ENCODE measurements at places on chromosomes 16 and 17. TPM values are rescaled to one million over a fixed set of nuclear protein-coding genes. Genes with fewer than 3 reads are reported as not detected.

Gene TNFRSF13B
- not detected for total RNA-seq

DNA sequence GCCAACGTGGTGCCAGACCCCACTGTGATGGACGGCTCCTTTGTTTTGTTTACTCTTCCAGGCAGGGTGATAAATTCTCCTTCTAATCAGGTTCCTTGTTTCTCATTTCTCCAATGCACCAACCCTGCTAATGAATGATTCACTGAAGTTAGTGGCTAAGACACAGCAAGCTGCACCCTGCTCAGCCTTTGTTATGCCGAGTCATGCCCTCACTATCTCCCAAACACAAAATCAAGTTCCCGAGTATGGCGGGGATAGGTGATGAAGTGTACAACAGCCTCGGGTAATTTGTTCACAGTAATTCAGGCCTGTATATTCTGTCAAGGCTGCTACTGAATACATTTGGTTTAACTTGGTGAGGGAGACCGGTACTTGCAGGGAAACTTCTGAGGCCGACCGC lies 83.8 kb upstream of the HS3ST4 start:
- DNase-seq, result no peak

DNA sequence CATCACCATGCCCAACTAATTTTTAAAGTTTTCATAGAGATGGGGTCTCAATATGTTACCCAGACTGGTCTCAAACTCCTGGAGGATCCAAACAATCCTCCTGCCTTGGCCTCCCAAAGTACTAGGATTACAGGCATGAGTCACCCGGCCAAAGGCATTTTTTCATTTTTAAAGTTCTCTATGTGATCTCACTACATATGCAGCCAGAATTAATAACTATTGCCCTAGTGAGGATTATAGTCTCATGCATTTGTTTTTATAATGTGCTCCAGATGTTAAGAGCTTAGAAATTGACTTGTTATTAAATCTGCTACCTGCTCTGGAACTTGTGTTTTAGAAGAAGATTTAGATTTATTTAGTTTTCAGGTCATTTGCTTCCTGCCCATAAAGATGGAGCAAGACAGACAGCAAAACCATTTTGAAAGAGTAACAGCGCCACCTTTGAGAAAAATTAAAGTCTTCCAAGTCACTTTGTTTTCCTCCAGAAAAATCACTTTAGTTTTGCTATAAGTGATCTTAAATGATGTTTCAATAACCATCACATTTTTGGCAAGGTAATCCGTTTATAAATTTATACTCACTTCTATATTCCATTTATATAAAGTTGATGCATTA lies 79.5 kb downstream of the CA4 start:
- no peak for DNase-seq

DNA sequence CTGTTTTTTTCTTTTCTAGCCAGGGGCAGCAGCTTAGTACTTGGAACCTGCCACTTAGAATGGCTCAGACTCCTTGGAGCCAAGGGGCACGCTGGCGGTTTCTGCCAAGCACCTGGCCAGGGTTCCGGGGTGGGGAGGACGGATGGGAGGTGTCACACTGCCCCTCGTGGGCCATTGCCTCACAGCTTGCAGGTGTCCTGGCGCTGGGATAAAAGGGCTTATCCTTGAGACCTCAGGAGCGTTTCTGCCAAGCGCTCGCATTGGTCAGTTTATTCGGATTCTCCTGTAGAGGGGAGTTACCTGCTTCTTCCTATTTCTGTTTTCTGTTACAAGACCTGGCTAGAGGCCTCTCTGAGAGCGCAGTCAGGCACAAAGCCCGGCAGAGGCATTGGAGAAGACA lies 234.6 kb downstream of the MSI2 start:
- DNase-seq, result no peak

Gene FBXL20
- total RNA-seq, result 2.7 TPM

- DNase-seq, result no peak
These were observed 68.2 kb downstream of the PLD6 start for GRCh38 chr17:17137731-17138585.

Gene FGF11
- total RNA-seq, result 11.5 TPM

Gene DBNDD1
- 33.1 TPM for total RNA-seq

- no peak for DNase-seq
These were observed 3.0 kb upstream of the RMI2 start for GRCh38 chr16:11342021-11342855.

- DNase-seq, result no peak
These were observed 43.5 kb downstream of the MAP1LC3B start for GRCh38 chr16:87435372-87436224.

DNA sequence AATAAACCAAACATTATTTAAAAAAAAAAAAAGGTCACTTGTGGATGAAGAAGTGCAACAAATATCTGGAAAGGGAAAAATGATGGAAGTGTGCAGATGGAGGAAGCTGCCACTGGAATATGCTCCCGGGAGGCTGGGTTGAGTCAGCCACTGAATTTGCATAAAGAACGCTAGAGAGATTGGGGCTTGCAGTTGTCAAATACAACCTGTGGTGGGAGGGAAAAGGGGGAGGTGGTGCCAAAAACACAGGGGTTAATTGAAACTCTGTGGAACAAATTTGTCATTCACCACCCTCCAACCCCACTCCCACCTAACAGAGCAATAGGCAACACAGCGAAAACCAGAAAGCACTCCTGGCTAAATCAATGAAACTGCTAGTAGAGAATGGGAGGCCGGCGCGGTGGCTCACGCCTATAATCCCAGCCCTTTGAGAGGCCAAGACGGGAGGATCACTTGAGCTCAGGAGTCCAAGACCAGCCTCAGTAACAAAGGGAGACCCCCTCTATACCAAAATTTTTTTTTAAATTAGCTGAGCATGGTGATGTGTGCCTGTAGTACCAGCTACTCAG lies 37.6 kb upstream of the RPL38 start:
- no peak for DNase-seq

GRCh38 chr16:27620541-27620940 lies 70.6 kb downstream of the KATNIP start:
- DNase-seq, result no peak

Gene ADORA2B
- 53.0 TPM for total RNA-seq

Gene CNGB1
- total RNA-seq, result 1.4 TPM

GRCh38 chr17:51270636-51271035 lies 10.3 kb downstream of the UTP18 start:
- DNase-seq, result no peak

DNA sequence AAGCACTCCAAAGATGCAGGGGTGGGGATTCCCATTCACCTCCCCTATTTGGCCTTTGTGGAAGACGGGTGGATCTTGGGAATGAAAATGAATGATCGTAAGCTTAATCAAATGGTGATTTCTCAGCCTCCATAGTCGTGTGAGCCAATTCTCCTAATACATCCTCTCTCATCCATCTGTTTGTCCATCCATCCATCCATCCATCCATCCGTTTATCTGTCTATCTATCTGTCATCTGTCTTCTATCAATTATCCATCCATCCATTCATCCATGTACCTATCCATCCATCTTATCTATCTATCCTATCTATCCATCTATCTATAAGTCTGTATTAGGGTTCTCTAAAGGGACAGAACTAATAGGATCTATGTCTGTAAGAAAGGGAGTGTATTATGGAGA lies 7.8 kb downstream of the RNF213 start:
- no peak for DNase-seq

Gene ARHGAP44
- 5.8 TPM for total RNA-seq

DNA sequence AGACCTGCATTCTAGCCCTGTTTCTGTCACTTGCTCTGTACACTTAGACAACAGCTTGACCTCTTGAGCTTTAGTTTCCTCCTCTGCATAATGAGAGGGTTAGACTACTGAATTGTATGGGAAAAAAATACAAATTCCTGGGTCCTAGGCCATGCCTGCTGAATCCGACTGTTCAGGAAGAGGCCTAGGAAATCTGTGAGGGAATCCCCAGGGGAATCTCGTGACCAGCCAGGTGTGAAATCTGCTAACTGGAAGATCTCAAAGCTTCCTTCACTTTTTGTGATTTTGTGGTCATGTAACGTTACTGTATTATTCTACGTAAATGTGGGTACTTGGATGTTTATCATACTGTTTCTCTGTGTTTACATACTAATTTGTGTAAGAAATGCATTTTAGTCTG lies 58.2 kb downstream of the CYLD start:
- no peak for DNase-seq

Gene SLC13A2
- not detected for total RNA-seq

DNA sequence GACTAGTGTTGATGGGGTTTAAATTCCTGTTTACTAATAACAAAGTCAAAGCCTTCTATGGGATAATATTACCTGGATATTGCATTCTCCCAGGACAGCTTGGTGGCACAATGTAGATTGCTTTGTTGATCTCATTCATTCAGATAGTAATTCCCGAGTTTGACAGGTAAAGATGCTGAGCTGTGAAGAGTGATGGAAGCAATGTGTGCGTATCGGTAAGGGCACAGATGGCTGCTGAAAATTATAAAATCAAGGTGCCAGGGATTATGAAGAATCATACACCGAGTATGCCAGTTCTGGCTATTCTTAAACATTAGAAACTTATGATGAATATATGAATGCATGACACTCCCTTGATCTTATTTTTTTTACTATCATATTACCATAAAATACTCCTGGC lies 100.6 kb upstream of the CNTNAP4 start:
- no peak for DNase-seq

Measured in epithelial cell of proximal tubule (primary cell).